Lung (tissue), 17 donors: ENCODE measurements at places on chromosomes 2 and 18. TPM values are rescaled to one million over a fixed set of nuclear protein-coding genes. Genes with fewer than 3 reads are reported as not detected.

- peak overlapping the region; percentile 22 for H3K27ac ChIP-seq
- no peak overlapping the region for H3K4me3 ChIP-seq
- DNase-seq, result peak; percentile 18
- peaks cover 3% of the 10 kb centered on the region for H3K36me3 ChIP-seq
Observed at GRCh38 chr2:8803658-8804379, 33.6 kb downstream of the KIDINS220 start.

GRCh38 chr2:187003038-187003554 lies 154.1 kb upstream of the ZSWIM2 start:
- H3K4me3 ChIP-seq, result no peak overlapping the region
- DNase-seq, result no peak
- H3K4me1 ChIP-seq, result no peaks in the 10 kb centered on the region
- H3K27me3 ChIP-seq, result no peaks in the 10 kb centered on the region
- no peaks in the 10 kb centered on the region for H3K36me3 ChIP-seq

- peaks cover 4% of the 10 kb centered on the region for H3K36me3 ChIP-seq
- DNase-seq, result no peak
- peaks cover 3% of the 10 kb centered on the region for H3K27me3 ChIP-seq
- no peak overlapping the region for H3K4me3 ChIP-seq
- H3K4me1 ChIP-seq, result no peaks in the 10 kb centered on the region
- no peak overlapping the region for H3K27ac ChIP-seq
Observed at GRCh38 chr2:205273148-205273547, 409.2 kb upstream of the NRP2 start.

DNA sequence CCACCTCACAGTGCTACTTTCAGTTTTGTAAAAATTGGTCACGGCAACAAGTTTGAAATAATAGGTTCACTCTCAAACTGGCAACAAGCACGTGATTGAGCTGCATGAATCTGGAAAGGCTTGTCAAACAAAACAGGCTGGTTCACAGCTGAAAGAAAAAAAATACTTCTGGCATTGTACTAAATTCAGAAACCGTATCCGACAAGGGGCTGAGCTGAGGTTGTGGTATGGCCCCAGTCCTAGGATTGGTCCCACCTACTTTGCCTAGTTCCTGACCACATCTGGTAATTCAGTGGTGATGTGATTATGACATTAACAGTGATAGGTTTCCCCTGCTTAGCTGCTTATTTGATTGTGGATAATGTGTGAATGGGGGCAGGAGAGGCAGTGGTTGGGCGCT lies 326.5 kb upstream of the THUMPD2 start:
- no peaks in the 10 kb centered on the region for H3K36me3 ChIP-seq
- H3K4me1 ChIP-seq, result no peaks in the 10 kb centered on the region
- no peaks in the 10 kb centered on the region for H3K27me3 ChIP-seq
- DNase-seq, result no peak
- no peak overlapping the region for H3K27ac ChIP-seq

- peaks cover 11% of the 10 kb centered on the region for H3K36me3 ChIP-seq
- DNase-seq, result no peak
- H3K4me3 ChIP-seq, result peak overlapping the region; percentile 18
- H3K27me3 ChIP-seq, result no peaks in the 10 kb centered on the region
- H3K27ac ChIP-seq, result peak overlapping the region; percentile 88
Observed at GRCh38 chr2:75646090-75646582, 447 bp upstream of the MRPL19 start.

The PPP1R1C gene
- 5.2 TPM for total RNA-seq

GRCh38 chr2:190415794-190416775 lies 7.9 kb downstream of the MFSD6 start:
- no peak overlapping the region for H3K27ac ChIP-seq
- no peaks in the 10 kb centered on the region for H3K27me3 ChIP-seq
- H3K4me3 ChIP-seq, result no peak overlapping the region
- no peak for DNase-seq
- peaks cover 12% of the 10 kb centered on the region for H3K4me1 ChIP-seq

DNA sequence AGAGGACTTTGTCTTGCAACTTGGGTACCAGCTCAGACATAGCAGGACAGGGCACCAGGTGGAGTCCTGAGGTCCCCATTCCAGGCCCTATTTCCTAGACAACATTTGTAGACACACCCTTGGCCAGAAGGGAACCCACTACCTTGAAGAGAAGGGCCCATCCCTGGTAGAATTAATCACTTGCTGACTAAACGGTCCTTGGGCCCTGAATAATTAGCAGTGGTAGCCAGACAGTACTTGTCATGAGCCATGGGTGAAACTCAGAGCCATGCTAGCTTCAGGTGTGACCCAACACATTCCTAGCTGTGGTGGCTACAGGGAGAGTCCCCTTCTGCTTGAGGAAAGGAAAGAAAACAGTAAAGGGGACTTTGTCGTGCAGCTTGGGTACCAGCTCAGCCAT lies 28.5 kb upstream of the ACTR2 start:
- no peaks in the 10 kb centered on the region for H3K27me3 ChIP-seq
- H3K36me3 ChIP-seq, result no peaks in the 10 kb centered on the region
- DNase-seq, result no peak

DNA sequence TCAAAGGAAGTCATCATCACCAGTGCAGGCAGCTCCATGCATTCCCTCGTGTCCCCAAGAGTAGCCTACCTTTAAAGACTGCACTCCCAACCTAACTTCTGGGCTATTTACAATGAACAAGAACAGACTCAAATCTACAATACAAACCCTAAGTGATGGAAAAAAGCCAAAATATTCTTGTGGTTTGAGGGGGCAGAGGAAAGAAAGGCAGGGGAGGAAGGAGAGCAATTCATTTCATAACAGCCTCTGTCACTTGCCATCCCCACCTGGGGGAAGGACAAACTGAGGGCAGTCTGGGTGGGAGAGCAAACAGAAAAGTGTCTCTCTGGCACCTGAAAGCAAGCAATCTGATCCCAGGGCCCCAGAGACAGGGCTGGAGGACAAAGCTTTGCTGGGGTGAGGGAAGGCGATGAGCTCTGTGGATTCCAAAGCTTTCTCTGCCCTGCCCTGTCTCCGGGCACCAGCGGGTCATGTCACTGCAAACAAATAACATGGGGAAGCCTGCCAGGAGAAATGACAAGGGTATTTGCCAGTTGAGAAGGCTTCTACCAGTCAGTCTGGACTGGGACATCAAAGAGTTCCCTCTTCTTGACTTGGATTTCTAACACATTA lies 528.0 kb upstream of the TNP1 start:
- DNase-seq, result no peak
- no peak overlapping the region for H3K4me3 ChIP-seq
- no peaks in the 10 kb centered on the region for H3K27me3 ChIP-seq
- peaks cover 4% of the 10 kb centered on the region for H3K4me1 ChIP-seq
- no peaks in the 10 kb centered on the region for H3K36me3 ChIP-seq
- H3K27ac ChIP-seq, result peak overlapping the region; percentile 75

DNA sequence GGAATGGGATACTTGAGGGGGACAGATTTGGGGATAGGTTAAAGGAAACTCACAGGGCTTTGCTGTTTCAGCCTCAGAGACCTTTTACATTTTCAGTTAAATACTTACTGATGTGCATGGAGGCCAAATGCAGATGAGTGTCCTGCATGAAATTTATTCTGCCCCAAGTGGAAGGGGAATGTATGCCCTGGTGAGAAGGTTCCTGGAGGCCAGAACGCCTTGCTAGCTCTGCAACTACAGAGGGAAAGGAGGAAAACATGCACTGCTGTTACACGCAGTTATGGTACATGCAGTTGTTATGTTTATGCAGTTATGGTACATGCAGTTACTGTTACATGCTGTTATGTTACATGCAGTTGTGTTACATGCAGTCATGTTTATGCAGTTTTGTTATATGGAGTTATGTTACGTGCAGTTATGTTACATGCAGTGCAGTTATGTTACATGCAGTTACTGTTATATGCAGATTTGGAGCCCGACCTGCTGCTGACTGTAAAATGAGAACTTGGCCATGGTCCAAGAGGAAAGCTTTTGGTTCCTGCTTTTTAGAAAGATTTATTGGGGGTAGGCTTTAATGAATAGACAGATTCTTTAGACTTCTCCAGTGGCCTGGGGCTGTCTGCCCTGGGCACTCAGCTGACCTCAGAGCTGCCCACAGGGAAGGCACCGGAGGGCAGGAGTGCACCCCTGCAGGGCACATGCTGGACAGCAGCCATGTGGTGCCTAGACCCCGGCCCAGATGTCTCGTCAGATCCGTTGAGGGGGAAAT lies 84.1 kb downstream of the LDLRAD4 start:
- peaks cover 4% of the 10 kb centered on the region for H3K4me1 ChIP-seq
- H3K27me3 ChIP-seq, result no peaks in the 10 kb centered on the region
- DNase-seq, result peak; percentile 26
- H3K27ac ChIP-seq, result no peak overlapping the region
- H3K4me3 ChIP-seq, result no peak overlapping the region
- H3K36me3 ChIP-seq, result peaks cover 5% of the 10 kb centered on the region

- no peaks in the 10 kb centered on the region for H3K36me3 ChIP-seq
- no peak overlapping the region for H3K4me3 ChIP-seq
- DNase-seq, result no peak
- H3K27ac ChIP-seq, result peak overlapping the region; percentile 85
Observed at GRCh38 chr2:28626891-28627421, 124.7 kb upstream of the PPP1CB start.

- no peaks in the 10 kb centered on the region for H3K27me3 ChIP-seq
- no peak for DNase-seq
- H3K27ac ChIP-seq, result no peak overlapping the region
- H3K4me1 ChIP-seq, result peaks cover 11% of the 10 kb centered on the region
Observed at GRCh38 chr2:24313744-24314632, 46.3 kb downstream of the ITSN2 start.

The EDAR gene
- 0.37 TPM for total RNA-seq

GRCh38 chr18:76420898-76421684 lies 74.0 kb downstream of the ZNF516 start:
- DNase-seq, result peak; percentile 86
- H3K36me3 ChIP-seq, result no peaks in the 10 kb centered on the region
- H3K27ac ChIP-seq, result no peak overlapping the region
- H3K27me3 ChIP-seq, result no peaks in the 10 kb centered on the region
- no peak overlapping the region for H3K4me3 ChIP-seq
- H3K4me1 ChIP-seq, result peaks cover 8% of the 10 kb centered on the region

- H3K4me3 ChIP-seq, result no peak overlapping the region
- DNase-seq, result peak; percentile 73
- H3K36me3 ChIP-seq, result peaks cover 6% of the 10 kb centered on the region
- peaks cover 7% of the 10 kb centered on the region for H3K4me1 ChIP-seq
- H3K27ac ChIP-seq, result peak overlapping the region; percentile 29
Observed at GRCh38 chr2:159617646-159618045, 1.3 kb upstream of the BAZ2B start.

DNA sequence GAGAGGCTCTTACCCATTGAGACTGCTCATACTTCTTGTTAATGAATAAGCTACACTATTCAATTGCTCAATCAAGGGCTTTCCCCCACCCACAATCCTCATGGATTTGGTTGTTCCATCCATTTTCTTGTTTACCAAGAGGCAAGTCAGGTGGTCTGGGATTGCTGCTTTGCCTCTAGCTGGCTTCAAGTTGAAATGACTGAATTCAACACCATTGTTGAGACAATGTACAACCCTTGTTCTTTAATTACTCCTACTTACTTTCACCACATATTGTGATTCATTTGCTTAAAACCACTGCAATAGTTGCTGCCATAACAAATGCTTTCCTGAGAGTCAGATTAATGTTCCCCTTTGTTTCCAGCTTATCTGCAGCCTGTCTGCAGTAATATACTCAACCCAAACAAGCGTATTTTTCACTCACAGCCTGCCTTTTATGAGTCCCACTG lies 532.2 kb downstream of the RIT2 start:
- DNase-seq, result no peak
- H3K4me1 ChIP-seq, result no peaks in the 10 kb centered on the region
- no peak overlapping the region for H3K27ac ChIP-seq
- H3K4me3 ChIP-seq, result no peak overlapping the region
- H3K36me3 ChIP-seq, result no peaks in the 10 kb centered on the region

DNA sequence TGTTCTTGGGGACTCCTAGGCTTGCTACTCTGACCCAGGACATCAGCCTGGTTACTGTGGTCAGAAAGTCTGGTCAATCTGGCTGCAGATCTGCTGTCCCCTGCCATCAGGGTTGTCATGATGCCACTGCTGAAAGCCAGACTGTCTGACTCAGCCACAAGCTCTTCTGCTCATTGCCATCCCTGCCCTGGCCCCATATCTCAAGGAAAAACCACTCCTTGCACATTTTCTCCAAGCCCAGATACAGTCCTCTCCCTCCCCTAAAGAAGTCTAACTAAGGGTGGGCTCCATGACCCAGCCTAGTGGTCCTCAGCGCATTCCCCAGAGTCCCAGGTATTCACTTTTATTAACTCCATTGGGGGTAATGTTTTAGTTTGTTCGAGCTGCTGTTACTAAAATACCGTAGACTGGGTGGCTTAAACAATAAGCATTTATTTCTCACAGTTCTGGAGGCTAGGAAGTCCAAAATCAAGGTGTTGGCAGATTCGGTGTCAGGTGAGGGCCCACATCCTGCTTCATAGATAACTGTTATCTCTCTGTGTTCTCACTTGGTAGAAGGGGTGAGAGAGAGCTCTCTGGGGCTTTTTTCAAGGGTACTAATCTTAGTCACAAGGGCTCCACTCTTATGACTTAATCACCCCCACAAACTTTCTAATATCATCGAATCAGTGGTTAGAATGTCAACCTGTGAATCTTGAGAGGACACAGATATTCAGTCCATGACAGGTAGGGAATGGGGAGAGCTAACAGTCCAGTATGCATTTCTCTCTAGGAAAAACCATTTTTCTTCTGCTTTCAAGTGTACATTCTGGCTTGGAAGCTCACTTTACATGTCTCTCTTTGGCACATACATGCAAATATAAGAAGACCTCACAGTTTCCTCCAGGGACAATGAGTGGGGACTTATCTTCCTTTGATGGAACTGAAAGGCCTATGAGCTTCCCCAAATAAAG lies 94.8 kb upstream of the CXCR4 start:
- peaks cover 35% of the 10 kb centered on the region for H3K27me3 ChIP-seq
- H3K4me1 ChIP-seq, result peaks cover 4% of the 10 kb centered on the region
- no peak overlapping the region for H3K27ac ChIP-seq
- H3K4me3 ChIP-seq, result no peak overlapping the region
- no peak for DNase-seq

The SERPINB12 gene
- total RNA-seq, result not detected

DNA sequence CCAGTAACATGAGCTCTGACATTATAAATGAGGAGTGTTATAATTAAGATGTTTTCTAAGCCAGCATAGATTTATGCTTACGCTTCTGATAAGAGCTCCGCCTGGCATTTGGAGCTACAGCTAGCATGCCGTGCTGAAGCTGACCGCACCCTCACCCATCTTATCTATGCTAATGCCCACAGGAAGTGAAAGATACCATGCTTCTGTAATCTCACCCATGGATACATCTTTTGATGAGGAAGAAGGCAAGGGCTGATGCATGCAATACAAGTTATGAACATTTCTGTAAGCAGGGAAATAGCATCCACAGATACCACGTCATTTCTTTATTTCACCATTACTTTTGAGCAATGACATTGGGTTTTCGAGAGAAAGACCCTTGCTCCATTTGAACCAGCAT lies 82.3 kb downstream of the ARL4C start:
- H3K4me3 ChIP-seq, result no peak overlapping the region
- H3K27ac ChIP-seq, result no peak overlapping the region
- no peaks in the 10 kb centered on the region for H3K4me1 ChIP-seq
- no peak for DNase-seq
- no peaks in the 10 kb centered on the region for H3K27me3 ChIP-seq
